Amniotic stem cell (primary cell): ENCODE measurements at places on chromosomes 6 and 20.

- no peak for DNase-seq
Measured at GRCh38 chr20:58697867-58698703, 5.5 kb downstream of the NPEPL1 start.

DNA sequence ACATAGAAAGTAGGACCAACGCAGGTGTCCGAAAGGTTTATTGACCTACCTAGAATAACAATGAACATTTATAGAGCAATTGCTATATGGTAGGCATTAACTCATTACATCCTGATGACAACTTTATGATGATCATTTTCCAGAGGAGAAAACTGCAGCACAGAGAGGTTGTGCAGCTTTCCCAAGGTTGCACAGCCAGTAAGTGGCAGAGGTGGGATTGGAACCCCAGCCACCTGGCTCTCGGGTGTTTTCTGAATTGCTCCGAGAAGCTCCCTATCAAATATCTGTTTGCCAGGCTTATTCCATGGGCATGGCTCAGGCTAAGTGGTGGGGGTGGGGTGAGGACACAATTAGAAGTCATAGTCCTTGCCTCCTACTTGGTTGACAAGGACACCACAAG, 24.1 kb upstream of the NFATC2 start:
- DNase-seq = no peak

GRCh38 chr20:37295001-37295400, 5.5 kb downstream of the MANBAL start:
- peak; percentile 97 for DNase-seq

GRCh38 chr6:9208966-9209365, 773.6 kb upstream of the SLC35B3 start:
- DNase-seq = no peak

GRCh38 chr6:25105070-25105925, 169.5 kb upstream of the RIPOR2 start:
- no peak for DNase-seq

- no peak for DNase-seq
Measured at GRCh38 chr6:83893024-83893423, 33.5 kb downstream of the CYB5R4 start.

DNA sequence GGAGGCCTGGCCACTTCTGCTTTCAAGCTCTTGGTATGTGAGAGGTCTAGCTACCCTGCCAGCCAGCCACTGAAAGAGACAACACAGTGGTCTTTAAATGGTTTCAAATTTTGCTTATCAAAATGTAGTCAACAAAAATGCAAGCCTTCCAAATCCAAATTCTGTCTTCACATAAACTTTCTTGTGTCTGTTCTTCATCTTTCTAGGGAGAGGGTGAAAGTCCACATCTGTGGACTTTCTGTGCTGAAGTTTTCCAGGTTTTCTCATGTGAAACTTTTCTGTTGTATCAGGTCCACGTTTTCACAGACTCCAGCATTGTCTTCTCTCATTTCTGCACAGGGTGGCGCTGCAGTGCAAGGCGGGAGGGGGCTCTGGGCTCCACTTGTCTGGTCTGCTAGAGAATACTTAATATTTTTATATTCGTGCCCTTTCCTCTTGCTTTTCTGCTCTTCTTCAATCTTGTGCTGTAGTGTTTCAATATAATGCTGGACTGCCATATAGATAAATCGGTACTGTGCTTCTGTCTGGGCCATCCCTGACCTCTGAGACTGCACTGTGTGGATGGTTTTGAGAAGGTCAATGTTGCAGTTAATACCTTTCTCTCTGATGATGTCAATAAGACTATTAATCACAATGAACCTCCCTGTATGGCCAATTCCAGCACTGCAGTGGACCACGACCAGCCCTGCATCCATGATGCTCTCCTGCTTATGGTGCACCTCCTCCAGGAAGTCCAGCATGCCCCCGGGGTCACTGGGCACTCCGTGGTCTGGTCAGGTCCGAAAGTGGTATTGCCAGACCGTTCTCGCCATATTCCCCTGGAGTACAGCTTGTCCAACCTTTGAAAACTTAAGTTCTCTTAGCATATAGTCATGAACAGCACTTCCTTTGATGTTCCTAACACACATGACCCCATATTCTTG, 161.6 kb upstream of the TNFAIP3 start:
- DNase-seq = peak; percentile 35

DNA sequence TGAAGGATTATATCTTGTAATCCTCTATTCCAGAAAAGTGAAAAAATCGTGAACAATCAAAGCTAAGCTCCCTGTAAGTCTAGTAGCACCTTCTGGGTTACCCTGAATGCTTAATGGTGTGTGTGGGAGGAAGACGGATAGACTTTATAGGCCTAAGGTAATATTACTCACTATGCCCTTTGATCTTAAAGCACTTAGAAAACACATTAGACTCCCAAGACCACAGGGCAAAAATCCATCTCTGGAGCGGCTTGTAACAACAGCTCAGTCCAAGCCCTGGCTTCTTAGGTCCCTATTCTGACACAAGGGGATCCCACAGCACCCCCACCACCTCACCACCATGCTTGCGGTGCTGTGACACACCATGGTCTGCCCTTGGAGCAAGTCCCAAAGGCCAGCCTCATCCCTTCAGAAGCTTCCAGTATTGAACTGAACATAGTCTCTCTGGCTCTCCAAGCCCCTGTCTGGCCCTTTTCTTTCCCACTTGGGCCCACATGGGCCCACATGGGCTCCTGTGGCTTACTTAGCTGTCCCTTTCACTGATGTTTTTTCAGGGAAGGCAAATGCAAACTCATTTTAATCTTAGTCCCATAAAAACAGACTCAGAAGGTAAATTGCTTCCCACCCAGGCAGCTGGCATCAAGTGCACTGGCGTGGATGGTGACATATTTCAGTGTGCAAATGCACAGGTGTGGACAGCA, 28.3 kb downstream of the C6orf132 start:
- DNase-seq = no peak

GRCh38 chr6:111485342-111485741, 2.3 kb upstream of the REV3L start:
- DNase-seq = no peak

GRCh38 chr6:105445481-105445880, 42.6 kb upstream of the PREP start:
- no peak for DNase-seq
